ENCODE measurements at places on chromosomes 1 and 21.

DNA sequence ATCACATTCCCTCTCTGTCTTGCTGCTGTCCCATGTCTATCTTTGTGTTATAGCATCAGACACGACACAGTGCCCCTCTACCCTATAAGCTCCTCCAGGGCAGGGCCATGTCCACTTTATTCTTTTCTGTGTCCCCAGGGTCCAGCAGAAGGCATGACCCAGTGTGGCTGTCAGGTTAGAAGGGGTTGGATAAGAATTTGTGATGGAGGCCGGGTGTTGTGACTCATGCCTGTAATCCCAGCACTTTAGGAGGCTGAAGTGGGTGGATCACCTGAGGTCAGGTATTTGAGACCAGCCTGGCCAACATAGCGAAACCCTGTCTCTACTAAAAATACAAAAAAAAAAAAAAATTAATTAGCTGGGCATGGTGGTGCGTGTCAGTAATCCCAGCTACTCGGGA lies 26.3 kb upstream of the RNF19B start:
- DNase-seq = no peak

GRCh38 chr1:113452921-113453770 lies 62.8 kb downstream of the MAGI3 start:
- DNase-seq = peak; percentile 23

DNA sequence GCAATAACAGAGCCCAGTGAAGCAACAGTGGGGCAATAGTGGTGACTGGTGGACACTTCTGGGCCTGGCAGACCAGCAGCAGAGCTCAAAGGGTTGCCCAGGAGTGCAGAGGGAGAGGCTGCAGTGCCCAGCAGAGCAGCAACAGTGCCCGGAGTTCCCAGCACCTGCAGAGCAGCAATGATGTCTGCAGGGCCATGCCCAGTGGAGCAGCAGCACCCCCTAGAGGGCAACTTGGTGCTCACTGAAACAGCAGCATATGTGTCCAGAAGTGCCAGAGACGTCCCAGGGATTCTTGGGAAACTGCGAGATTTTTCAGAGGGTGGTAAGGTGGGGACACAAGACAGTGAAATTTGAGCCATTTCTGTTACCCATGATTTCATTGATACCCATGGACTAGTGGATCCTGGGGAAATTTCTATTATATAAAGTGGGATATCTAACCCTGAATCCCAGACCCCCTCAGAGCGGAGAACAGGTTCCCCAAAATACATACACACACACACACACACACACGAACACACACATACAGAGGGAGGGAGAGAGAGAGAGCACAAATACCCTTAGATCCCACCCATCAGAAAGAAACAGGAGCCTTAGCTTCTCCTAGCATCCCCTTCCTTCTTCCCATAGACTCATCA lies 156.9 kb upstream of the GJB5 start:
- peak; percentile 35 for DNase-seq

GRCh38 chr1:2399890-2400575 lies 8.4 kb downstream of the RER1 start:
- DNase-seq = no peak

DNA sequence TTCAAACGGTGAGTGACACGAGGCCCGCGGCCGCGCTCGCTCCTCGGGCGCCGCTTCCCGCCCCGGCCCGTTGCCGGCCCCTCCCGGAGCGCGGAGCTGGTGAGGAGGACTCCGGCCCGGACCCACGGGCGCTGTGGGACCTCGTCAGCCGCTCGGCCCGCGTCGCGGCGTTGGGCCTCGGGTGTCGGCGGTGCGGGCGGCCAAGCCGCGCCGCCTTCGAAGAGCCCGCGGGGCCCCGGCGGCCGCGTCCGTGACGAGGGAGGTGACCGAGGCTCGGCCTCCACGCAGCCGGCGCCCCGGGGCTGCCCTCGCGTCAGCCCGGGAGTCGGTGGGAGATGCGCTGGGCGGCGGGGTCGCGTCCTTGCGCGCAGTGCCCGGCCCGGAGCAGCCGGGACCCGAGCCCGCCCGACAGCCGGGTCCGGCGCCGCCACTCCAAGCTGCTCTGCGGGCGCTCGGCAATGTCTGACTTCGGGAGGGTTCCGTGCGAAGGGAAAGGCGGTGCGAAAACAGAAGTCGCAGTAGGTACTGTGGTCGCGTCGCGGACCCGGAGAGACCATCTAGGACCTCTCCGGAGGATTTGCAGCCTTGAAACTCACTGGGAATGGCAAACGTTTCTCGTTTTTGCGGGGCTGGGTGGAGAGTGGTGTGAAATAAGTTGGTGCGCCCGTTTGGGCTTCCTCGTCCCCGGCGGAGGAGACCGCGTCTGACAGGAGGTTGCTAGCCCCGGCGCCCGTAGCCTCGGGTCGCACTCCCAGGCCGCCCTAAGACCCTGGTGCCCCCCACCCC lies 829 bp downstream of the SPEN start:
- peak; percentile 55 for DNase-seq

GRCh38 chr1:157113106-157113505 lies 13.5 kb upstream of the ETV3L start:
- no peak for DNase-seq

GRCh38 chr1:12469990-12470389 lies 148.0 kb downstream of the DHRS3 start:
- no peak for DNase-seq

DNA sequence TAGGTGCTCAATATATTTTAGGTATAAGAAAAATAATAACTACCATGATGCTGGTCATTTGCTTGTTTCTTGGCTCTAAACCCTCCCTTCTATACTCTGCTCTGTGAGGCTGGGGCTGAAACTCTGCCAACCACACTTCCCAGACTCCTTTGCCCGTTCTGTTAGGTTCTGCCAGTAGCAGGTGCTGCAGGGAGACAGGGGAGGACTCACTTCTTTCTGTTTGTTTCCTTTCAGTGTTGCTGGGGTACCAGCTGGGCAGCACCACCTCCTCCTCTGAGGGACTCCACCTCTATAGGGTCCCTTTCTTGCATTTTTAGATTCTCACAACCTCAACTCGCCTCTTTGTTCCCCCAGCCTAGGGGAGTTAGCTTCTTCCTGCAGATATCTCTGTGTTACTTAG lies 17.0 kb upstream of the SH2D2A start:
- DNase-seq = peak; percentile 23

GRCh38 chr1:12598974-12599373 lies 19.0 kb downstream of the DHRS3 start:
- no peak for DNase-seq

DNA sequence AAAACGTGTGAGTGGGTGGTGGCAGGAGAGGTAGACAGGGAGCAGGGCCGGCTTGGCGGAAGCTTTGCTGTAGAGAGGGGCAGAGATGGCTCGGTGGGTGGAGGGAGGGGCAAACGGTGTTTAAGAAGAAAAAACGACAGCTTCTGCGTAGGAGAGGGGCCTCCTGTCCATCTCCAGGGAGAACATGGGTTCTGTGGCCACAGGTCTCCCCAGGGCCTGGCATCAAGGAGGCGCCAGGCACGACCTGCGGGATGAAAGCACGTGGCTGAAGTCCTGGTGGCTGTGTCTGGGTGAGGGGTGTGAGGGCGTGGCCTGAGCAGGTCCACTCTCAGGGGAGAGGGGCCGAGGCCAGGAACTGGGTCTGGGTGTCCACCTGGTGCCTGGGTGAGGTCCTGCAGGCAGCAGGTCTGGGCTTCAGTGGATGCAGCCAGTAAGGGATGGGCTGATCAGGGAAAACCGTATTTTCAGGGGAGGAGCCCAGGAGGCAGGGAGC lies 940 bp upstream of the PRKCZ start:
- DNase-seq = peak; percentile 9

GRCh38 chr1:22747021-22747734 lies 36.5 kb downstream of the EPHB2 start:
- DNase-seq = no peak

DNA sequence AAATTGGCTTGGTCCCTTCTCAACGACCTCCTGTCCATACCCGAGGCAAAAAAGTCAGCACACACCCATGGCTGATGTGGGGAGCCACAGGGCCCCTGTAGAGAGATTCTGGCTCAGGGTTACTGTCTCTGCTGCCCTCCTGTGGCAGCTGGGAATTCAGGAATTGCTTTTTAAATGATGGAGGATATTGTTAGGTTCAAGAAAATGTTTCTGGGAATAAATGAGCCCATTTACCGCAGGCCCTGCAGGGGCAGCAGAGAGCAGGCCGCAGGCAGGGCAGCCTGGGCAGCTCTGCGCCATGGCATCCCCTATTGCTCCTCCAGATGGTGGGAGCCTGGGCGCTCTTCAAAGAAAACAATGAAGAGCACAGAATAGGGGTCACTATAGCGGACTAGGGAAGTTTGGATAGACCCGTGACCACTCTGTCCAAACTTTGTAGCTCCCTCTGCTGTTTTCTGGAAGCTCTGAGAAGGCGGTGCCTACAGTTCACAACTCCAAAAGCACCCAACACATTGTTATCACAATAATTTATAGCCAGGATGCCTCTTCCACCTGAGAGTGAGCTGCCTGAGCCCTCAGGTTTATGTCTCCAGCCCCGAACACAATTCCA lies 201.1 kb downstream of the BACH1 start:
- DNase-seq = no peak

GRCh38 chr1:117605164-117605773 lies 579 bp upstream of the TENT5C start:
- no peak for DNase-seq

- no peak for DNase-seq
These were observed 39.5 kb upstream of the STMN1 start for GRCh38 chr1:25945761-25946160.

DNA sequence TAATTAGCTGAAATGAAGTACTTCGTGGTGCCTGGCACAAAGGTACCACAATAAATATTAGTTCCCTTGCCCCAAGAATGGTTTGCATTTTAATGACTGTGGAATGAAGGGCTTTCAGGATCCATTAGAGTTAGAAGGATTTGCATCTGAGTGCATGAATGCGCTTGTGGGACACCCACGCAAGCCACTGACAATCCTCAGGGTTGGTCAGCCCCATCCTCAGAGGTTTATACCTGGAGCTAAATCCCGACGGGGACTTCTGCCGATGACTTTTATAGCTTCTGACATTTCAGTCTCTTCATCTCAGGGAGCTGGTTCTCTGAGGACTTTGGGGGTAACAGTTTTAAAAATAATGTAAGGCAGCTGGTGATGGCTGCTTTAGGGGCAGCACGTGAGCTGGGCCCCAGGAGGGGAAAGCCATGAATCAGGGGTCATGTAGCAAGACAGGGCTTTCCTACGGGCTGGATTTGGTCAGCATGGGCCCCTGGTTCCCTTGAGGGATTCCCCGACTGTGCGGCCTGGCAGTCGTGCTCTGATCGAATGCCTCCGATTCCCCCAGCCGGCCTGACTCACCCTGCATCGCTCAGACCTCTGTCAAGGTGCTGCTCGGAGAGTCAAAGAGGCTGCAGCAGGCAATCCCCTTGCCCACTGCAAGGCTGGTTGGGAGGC lies 20.8 kb upstream of the IL10 start:
- DNase-seq = no peak

DNA sequence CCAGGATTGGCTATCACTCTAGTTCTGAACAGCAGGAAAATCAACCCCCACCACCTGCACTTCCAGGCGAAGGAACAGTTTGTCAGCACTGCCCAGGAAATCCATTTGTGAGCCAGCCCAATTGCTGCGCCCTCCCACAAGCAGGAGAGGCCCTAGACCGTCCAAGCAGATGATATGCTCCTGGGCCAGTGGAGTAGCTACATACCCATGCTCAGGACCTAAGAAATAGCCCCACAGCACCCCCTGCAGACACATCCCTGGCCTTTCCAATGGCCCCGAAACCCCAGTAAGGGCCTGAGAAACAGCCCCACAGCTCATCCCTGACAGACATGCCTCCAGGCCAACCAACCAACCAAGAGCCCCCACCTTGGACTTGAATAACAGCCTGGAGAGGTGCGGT lies 111.5 kb upstream of the ZC3H11B start:
- no peak for DNase-seq

- DNase-seq = no peak
These were observed 1.9 kb downstream of the SLC16A1 start for GRCh38 chr1:112954017-112954650.

DNA sequence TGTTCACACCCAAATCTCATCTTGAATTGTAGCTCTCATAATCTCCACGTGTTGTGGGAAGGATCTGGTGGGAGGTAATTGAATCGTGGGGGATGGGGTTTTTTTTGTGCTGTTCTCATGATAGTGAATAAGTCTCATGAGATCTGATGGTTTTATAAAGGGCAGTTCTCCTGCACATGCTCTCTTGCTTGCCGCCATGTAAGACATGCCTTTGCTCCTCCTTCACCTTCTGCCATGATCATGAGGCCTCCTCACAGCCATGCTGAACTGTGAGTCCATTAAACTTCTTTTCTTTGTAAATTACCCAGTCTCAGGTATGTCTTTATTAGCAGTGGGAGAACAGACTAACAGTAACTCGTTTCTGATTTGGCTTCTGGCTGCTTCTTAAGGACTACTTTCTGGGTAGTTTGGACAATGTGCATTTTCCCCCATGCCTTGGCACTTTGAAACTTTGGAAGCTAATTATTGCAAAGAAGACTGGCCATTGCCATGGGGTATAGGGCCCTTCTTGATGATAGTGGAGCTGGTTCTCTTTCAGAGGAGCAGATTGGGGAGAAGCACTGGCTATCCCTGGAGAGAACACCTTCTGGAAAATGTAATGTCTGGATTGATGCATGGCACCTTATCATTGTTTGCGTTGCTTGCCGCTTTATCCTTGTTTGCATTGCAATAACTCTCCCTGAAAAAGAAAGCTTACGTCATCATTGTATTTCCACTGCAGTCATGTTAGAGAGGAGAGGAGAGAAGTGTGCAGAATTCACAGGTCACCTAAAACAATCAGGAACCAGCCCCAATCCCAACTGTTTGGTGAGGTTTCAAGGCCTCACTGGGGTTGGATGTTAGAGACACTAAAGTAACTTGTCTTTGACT lies 5.9 kb downstream of the CNIH3 start:
- no peak for DNase-seq

GRCh38 chr1:46370214-46370633 lies 23.9 kb upstream of the FAAH start:
- DNase-seq = no peak

- no peak for DNase-seq
These were observed 60.1 kb upstream of the DUSP10 start for GRCh38 chr1:221801773-221802516.

- DNase-seq = no peak
These were observed 54.1 kb downstream of the RUNX1 start for GRCh38 chr21:34994766-34995631.

- no peak for DNase-seq
These were observed 541.3 kb downstream of the PTBP2 start for GRCh38 chr1:97262842-97263241.

GRCh38 chr1:10103193-10103592 lies 70.4 kb downstream of the UBE4B start:
- DNase-seq = no peak

DNA sequence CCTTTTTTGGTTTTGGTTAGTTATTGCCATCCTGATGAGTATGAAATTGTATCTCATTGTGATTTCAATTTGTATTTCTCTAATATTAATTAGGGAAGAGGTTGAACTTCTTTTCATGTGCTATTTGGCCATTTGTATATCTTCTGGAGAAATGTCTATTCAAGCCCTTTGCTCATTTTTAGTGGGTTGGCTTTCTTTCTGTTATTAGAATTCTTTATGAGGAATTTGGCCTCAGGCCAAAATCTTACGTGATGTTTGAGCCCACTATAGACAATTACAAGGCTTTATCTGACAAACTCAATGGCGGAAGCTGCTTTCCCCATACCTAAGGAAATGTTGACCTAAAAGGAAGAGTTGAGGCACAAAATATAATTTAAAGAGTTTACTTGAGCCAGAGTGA lies 32.9 kb downstream of the IVNS1ABP start:
- DNase-seq = no peak

Data from left hindlimb (tissue), 1 donor.